Femur (tissue), 1 donor: ENCODE measurements at places on chromosomes 1 and 21.

DNA sequence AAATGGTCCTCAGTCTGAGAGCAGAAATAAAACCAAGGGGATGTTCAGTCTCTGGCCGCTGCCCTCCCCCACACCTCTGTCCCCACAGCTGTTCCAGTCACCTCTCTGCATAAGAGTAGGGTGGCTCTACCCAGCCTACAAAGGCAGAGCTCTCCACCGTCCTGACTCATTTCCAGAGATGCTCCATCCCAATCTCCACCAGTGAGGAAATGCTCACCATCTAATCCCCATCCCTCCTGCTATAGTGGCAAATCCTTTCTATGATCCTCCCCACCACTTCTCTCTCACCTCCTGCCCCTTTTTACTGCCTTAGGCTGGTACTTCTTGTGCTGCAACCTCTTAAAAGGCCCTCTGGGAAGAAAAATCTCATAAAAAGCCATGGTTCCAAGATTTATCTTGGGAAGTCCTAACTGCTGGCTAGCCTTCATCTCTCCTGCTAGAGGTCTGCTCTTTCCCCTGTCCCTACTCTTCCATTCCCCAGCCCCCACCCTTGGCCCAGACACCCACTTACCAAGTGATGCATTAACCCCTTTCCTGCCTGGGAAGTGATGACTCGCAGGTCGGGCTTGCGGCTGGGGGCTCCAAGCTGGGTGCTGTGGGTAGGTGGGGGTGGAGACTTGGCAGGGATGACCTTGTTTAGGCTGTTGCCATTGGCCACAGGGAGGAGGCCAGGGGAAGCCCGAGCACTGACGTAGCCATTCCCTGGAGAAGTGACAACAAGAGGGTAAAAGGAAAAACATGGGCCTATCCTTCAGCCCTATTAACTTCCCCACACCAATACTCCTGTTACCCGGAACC lies 23.9 kb downstream of the MEF2D start:
- DNase-seq: no peak

DNA sequence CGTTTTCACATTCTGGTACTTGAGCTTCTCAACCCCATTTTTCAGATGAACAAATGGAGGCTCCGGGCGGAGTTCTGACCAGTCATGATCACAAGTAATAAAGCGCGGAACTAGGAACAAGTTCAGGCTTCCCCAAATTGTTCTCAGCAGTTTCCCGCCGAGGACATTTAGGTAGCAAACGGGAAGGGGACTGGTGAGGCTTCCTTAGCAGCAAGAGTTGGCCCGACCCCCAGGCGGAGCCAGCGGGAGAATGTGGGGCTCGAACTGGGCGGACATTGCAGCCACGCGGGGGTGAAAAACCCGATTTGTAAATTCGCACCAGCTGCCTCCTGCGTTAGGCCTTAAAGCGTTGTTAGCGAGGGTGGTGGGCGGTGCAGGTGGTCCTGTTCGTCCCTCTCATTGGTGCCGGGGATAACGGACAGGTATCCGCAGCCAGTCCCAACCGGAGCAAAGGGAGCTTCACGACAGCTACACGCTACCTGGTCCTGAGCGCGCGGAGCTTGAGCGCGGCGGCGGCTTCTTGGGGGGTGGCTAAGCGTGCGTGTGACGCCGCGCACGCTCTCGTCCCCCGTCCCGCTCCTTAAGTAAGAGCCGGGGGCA lies 15.3 kb downstream of the SEMA6C start:
- DNase-seq: peak; percentile 94

DNA sequence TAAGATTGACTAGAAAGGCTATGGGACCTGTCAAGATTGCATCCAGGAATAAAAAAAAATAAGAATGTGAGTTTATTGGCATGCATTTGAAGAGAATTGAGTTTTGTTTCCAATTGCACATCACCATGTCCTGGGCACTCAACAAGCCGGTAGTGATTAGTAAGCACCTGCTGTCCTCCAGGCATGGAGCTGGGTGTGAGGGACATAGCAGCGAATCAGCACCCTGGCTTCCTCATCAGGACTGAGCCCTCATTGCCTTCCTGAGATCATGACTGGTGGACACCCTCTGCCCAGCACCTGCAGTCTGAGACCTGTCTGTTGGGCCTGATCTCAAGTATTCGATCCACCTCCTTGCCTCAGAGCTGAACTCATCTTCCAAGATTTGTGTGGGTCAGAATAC lies 26.8 kb downstream of the S100A6 start:
- no peak for DNase-seq

- no peak for DNase-seq
These were observed 131.0 kb downstream of the DMRTA2 start for GRCh38 chr1:50292276-50292675.

- DNase-seq: no peak
These were observed 106.4 kb upstream of the PPP2R5A start for GRCh38 chr1:212178851-212179250.

DNA sequence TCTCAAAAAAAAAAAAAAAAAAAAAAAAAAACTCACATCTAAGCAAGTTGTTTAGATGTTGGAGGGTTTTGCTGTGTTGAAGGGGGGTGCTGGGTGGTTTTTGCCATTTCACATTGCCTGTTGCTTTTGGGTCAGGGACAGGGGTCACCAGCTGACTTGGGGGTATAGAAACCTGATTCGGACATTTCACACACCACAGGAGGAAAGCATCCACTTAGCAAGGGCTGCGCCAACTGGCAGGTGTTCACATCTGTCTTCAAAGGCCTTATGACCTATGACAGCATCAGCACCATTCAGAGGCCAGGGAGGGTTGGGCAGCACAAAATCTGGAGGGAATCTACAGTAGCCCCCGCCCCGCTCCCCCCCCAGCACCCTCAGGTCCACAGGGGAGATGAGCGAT lies 45.2 kb downstream of the SYF2 start:
- DNase-seq: no peak

- no peak for DNase-seq
These were observed 27.5 kb upstream of the DNAJC6 start for GRCh38 chr1:65281846-65282245.

- no peak for DNase-seq
These were observed 60.8 kb upstream of the SLC35F3 start for GRCh38 chr1:233843525-233844204.

DNA sequence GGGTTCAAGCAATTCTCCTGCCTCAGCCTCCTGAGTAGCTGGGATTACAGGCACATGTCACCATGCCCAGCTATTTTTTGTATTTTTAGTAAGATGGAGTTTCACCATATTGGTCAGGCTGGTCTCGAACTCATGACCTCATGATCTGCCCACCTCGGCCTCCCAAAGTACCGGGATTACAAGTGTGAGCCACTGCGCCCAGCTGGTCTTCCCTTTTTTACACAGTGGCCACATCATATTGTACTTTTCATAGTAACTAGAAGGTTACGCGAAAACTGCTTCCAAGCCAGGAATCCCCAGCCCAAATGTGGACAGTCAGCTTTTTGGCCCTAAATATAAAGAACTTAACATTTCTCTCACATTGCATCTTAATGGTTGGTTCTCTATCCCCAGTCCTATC lies 4.2 kb downstream of the VASH2 start:
- DNase-seq: no peak

DNA sequence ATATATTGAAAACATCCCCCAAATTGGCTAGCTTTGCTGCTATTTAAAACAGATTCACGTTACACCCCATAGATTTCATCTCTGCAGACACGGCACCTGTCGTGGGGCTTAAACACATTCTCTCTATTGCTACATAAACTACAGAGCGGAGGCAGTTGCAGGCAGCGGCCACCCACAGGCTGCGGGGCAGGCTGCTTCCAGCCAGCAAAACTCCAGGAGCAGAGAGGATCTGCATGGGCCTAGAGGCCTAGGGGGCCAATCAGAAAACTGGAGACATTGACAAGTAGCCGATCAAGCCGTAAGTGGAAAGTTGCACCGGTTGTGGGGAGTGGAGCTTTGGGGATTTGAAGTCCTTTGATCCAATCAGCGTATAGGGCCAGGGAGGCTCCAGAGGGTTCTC lies 129.0 kb upstream of the KLHDC7A start:
- DNase-seq: no peak

DNA sequence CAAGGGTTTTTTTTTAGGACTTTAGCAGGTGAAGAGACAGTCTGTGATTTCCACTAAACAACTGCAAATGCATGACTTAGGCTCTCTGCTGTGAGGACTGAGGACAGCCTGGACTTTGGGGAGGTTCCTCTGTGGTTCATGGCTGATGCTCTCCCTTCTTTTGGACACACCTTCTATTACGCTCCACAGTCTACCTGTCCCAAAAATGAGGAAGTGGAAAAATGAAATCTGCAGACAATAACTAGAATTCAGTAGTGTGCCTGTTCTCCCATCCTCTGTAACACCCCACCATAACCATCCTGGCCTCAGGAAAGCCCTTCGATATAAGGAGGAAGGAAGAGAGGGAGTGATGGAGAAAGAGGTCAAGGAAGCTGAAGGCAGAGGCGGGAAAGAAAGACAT lies 68.7 kb downstream of the NTPCR start:
- no peak for DNase-seq

GRCh38 chr1:213783893-213784292 lies 203.9 kb upstream of the PROX1 start:
- DNase-seq: no peak

DNA sequence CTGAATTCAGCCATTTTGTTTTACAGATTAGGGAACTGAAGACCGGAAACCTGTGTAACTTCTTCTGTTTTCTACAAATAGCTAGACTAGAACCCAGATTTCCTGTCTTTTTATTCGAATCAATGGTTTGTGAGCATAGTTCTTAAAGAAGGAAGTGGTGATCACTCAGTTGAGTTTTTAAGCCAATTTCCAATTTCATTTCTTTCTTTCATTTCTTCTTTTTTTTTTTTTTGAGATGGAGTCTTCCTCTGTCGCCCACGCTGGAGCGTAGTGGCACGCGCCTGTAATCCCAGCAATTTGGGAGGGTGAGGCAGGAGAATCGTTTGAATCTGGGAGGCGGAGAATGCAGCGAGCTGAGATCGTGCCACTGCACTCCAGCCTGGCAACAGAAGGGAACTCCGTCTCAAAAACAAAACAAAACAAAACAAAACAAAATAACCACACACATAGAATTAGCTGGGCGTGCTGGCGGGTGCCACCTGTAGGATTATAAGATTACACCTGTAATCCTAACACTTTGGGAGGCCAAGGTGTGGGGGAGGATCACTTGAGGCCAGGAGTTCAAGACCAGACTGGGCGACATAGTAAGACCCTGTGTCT lies 3.0 kb upstream of the MDM4 start:
- DNase-seq: no peak
